CD4-positive, alpha-beta T cell treated with Interleukin-15 for 4 hours (primary cell): ENCODE measurements at places on chromosomes 2 and 18.

DNA sequence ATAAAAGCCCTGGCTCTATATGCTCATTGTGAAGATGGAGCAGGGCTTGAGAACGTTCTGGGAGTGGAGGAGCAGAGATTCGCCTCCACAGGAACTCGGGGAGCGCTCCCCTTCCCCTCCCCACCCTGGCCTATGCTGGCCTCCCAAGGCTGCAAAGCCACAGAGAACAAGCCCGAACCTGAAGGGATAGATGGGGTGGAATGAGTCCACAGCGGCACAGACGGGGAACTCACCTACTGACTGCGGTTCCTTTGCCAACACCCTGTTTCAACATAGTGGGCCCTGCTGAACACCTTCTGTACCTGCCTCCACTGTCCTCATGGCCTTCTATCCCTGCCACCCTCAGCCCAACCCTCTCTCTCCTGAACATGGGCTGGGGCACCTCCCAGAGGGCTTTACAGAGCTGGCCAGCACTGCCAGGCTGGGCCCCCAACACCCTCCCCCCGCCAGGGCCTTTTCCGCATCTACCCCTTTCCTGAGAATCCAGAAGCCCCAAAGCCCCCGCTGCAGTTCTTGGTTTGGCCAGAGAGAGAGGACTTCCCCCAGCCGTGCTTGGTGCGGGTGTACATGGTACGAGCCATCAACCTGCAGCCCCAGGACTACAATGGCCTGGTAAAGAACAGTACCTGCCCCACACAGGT lies 41.5 kb downstream of the LMAN2L start:
- DNase-seq: no peak

DNA sequence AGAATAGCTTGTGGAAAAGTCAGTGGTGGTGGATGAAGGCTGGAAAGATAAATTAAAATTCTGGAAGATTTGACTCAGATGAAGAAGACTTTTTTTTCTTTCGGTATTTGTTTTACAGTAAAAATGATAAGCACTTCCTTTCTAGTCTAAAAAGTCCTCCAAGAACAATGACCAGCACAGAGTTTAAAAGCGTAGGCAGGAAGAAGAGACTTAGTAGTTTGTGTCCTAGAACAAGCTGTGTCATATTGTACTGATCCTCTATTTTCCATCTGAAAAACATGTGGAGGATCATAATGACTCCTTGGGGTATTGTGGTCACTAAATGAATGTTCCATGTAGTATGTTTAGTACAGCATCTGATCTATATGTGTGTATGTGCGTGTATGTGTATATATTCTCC lies 132.4 kb upstream of the FSHR start:
- no peak for DNase-seq

- DNase-seq: no peak
Observed at GRCh38 chr2:123839326-123839725, 185.8 kb upstream of the CNTNAP5 start.

DNA sequence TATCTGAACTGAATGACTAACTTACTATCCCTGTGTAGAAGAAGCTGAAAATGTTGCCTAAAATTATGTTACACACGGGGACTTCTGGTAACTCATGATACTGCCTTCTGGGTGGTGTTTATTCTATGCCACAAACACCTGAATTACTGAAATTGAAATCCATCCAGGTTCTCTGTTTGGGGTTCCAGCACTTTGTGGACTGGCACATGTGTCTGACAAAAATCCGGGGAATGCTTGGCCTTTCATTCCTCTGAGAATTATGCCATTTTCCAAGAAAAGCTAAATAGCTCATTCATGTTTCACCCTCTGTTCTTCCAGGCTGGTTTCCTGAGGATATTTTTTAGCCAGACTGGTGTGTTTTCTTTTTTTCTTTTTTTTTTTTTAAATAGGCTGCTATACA lies 59.5 kb upstream of the POU3F3 start:
- no peak for DNase-seq

GRCh38 chr18:13492314-13492713 lies 234.0 kb downstream of the FAM210A start:
- DNase-seq: no peak

DNA sequence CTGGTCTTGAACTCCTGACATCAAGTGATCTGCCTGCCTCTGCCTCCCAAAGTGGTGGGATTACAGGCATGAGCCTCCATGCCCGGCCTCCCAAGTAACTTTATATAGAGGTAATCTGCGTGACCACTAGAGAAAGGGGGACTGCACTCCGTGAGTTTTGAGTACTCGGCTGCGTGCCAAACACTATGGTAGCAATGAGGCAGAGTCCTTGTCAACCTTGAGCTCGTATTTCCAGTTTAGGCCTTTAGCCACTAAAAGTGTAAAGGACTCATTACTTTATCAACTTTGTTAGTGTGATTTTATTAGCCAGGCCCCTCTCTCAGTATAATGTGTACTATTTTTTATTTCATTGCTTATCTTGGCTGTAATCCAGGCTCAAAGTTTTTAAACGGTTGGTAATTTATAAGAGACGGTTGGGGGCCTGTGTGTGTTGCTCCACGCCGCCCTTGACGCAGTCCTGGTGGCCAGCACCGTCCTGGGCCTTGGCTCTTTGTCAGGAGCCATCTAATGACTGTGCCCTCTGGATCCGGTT lies 56.2 kb downstream of the ZCCHC2 start:
- DNase-seq: no peak

- DNase-seq: no peak
Observed at GRCh38 chr18:23265682-23266399, 130.6 kb downstream of the CABLES1 start.
